Osteocyte (in vitro differentiated cells): ENCODE measurements at places on chromosomes 12 and 14. TPM values are rescaled to one million over a fixed set of nuclear protein-coding genes. Genes with fewer than 3 reads are reported as not detected.

DNA sequence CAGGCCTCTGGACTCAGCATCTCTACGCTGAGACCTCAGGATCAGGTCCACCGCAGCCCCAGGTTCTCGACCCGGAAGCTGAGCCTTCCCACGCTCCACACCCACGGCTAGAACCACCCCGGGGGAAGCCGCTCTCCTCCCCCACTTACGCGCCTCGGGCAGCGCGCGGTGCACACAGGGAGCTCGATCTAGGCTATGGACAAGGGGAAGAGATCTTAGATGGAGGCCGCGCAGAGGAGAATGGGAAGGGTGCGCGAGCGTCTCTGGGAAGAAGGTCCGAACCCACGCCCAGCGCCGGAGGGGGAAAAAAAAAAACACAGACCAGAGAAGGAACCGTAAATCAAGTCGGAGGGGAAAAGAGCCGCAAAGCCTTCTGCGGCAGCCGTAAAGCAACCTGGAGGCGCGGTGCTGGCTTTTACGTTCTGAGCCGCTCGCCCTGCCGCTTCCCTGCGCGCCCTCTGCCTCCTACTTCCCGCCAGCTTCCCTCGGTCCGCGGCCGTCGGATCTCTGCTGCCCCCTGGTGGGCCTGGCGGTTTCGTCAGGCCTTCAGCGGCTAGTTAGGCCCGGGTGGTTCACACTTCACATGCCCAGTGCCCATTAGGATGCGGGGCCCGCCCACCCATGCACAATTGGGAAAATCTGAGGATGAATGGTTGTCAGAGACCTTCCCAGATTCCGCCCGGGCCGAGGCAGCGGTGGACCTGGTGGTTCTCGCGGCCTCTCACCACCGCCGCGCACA lies at the start of gene RAD52:
TSS of gene RAD52 (minus strand) at position 242 of the 739 bp plus-strand sequence. CDS start 16,636 bp downstream, outside the sequence.
- peaks cover 29% of the 10 kb centered on the region for H3K4me1 ChIP-seq
- peak within 1 kb of the TSS; percentile 94 for H3K27ac ChIP-seq
- DNase-seq: peak; percentile 99
- H3K27me3 ChIP-seq: no peaks in the 10 kb centered on the region
- H3K36me3 ChIP-seq: no peaks in the 10 kb centered on the region
- peak within 1 kb of the TSS; percentile 96 for H3K4me3 ChIP-seq

- H3K4me3 ChIP-seq: no peak overlapping the region
- no peaks in the 10 kb centered on the region for H3K27me3 ChIP-seq
- H3K27ac ChIP-seq: no peak overlapping the region
- H3K36me3 ChIP-seq: no peaks in the 10 kb centered on the region
- no peak for DNase-seq
- H3K4me1 ChIP-seq: no peaks in the 10 kb centered on the region
Measured at GRCh38 chr12:119500209-119500608, 93.4 kb upstream of the TMEM233 start.

DNA sequence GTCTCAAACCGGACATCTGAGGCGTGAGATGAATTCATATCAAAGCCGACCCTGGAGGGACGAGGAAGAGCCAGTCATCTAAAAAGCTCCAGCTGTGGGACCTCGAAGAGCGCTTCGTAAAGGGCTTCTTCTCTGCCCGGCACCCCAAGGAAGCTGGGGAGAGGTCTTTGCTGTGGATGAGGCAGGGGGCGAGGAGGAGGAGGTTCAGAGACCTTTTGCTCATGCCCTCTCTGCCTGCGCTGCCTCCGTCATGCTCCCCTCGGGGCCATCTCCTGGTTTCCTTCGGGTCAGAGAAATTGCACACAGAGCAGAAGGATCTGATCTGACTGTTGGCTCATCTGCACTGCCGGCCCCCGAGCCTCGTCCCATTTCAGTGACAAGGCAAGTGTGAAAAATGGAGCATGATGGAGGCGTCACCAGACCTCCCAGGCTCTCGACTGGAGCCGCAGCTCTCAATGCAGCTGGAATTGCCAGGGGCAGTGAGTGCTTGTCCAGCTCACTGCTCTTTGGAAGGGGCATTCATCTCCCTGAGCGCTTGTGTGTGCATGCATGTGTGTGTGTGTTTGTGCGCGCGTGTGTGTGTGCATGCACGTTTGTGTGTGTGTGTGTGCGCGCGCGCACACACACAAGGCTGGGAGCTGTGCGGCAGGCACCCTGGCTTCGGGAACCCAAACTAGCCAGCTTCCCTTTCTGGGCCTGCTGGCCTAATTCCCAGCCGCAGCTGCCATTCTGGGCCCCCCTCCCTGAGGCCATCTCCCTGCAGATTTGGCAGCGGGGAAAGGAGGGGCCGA lies 9.2 kb downstream of the CABP1 start:
- H3K36me3 ChIP-seq: no peaks in the 10 kb centered on the region
- peaks cover 6% of the 10 kb centered on the region for H3K4me1 ChIP-seq
- DNase-seq: no peak
- no peak overlapping the region for H3K27ac ChIP-seq

BLOC1S1 gene
- 99.4 and 103 TPM in 2 replicates for total RNA-seq

OTOGL gene
- total RNA-seq: 0.19 and 0.21 TPM in 2 replicates
